ENCODE measurements at places on chromosomes 4 and X.

DNA sequence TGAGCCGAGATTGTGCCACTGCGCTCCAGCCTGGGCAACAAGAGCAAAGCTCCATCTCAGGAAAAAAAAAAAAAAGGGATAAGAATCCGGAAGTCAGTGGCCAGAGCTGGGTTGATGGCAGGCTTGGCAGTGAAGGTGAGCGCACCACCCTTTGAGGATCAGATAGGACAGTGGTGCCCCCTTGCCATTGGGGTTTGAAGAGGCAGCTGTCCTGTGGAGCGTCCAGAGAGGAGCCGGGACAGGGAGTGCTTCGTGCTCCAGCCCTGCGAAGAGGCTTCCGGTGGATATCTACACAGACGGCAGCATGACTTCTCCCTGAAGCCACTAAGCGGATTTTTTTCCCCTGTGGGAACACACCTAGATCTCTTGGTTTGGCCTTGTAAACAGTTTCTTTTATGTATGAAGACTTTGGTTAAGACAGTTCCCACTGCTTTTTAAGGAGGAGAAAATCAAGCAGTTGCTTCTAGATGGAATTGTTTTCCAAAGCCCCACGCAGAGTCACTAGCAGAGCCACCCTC lies 6.5 kb downstream of the TBC1D14 start:
- DNase-seq = no peak

DNA sequence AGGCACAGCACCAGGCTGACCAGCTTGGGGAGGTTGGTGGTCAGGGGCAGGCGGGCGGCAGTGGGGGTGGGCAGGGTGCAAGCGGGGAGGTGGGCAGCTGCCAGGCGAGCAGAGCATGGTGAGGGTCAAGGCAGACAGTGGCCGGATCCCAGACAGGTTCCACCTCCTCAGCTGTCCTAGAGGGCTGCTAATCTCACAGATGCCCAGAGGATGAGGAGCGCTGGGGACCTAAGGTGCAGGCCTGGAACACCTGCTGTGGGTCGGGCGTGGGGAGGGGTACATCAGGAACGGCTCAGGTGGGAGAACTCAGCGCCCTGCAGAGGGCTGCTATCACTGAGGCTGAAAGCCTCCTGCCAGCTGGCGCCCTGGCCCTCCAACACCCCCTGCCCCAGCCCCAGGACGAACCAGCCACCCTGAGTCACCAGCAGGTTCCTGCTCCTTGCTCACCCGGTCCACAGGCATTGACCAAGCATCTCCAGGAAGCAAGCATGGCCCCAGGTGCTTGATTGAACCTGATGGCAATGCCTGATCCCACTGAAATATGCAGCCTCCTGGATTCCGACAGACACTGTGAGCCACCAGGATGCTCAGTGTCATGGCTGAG lies 28.4 kb upstream of the C4orf50 start:
- no peak for DNase-seq

DNA sequence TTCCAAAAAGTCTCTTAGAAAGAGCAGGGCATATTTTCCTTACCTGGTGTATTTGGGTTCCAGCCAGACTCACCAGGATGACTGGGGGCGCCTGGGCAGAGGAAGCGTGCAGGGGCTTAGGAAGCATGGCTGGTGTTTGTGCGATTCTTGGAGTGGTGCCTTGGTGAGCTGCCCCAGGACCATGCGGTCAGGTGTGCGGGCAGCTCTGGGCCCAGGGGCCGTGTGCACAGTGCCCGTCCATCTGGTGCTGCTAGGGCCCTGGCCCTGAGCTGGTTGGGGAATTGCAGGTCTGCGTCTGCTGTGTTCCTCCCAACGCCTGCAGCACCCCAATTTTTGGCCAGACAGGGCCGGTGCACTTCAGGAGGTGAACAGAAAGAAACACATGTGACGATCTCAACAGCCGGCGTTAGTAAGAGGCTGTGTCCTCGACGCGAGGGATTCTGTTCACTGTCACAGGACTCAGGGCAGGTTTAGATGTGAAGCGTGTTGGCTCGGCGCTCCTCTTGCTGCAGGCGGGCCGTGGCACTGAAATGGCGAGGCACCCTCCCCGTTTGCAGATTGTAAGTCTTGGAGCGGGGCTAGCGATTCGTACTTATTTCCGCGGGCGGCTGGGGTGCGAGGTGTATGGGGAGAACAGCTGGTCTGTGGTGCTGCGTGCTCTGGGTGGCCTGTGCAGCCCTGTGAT lies 15.2 kb downstream of the RGS12 start:
- DNase-seq = no peak

DNA sequence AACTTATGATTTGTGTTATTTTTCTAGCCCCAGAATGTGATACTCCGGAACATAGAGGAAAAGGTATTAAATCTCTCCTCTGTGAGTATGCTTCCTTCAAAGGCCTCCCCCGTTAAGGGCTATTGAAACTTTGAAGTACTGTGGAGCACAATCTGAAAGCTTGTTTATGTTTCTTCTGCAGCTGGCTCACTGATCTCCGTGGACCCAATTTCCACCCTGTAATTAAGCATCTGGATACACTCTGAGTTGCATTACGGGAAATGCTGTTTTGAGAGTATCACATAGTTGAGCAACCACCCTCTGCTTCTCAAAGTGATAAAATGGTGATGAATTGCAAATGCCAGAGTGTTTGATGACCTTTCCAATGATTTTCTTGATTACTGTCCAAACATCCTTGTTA lies 296.8 kb upstream of the PABPC5 start:
- DNase-seq = no peak

- DNase-seq = no peak
Measured at GRCh38 chr4:106165351-106166010, 150.5 kb downstream of the TBCK start.

GRCh38 chr4:153025406-153025805 lies 89.3 kb downstream of the FHDC1 start:
- no peak for DNase-seq

All from fibroblast of pulmonary artery (primary cell).